A172 (cell line): ENCODE measurements at places on chromosomes 16 and 17. TPM values are rescaled to one million over a fixed set of nuclear protein-coding genes. Genes with fewer than 3 reads are reported as not detected.

DNA sequence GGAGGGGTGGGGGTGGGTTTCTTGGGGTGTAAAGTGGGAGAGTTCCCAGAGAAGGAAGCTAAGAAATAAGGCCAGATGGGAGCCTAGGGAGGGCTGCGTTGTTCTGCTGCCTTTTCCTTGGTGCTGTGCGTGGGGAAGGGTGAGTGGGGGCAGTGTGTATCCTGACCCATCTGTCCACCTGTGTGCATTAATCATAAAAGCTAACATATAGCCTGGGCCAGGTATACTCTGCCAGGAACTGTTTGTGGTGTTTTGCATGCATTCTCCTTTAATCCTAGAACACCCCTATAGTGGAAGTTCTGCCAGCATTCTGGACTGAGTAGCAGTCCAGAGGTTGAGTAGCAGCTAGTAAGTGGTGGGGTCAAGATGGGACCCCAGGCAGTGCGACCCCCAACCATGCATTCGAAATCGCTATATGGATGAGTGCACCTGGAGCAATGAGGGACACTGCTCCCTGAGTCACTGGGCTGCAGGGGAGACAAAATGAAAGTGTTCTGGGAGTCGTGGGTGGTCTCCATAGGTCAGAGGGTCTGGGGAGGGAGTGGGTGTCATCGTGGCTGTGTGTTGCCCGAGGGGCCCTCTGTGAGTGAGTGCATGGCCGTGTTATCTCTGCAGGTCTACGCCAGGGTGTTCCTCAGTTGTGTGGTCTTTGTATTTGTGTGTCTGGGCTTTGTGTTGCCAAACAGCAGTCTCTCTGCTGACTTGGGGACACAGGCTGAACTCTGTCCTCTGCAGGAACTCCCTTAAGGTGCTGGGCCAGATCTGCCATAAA, 1.3 kb downstream of the ERBB2 start:
- DNase-seq: no peak

GRCh38 chr17:76725580-76726230, 701 bp downstream of the JMJD6 start:
- peak; percentile 33 for DNase-seq

DNA sequence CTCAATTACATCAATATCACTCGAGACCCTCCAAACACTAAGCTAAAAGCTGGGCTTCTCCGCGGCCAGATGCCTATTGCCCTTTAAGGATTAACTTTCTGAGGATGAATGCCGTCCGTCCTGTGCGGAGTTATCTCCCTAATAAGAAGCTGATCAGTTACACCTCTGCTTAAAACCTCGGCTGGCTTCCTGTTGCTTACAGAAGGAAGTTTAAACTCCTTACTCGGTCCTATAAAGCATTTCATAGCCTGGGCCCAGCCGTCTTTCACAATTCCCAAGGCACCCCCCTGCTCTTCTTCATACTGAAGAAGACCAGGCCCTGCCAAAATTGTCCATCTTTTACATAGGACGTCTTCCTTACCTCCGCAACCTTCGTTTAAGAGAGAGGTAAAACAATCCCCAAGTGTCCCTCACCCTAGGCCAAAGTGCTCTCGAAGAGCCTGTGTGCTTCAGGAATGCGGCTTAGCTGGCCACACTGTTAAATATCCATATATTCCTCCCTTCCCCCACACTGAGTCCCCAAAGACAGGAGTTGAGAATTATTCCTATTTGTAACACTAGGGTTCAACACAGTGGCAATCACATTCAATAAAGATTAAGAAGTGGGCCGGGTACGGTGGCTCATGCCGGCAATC, 112.6 kb upstream of the IRX5 start:
- DNase-seq: no peak

GRCh38 chr17:78142119-78142861, 3.9 kb upstream of the C17orf99 start:
- peak; percentile 97 for DNase-seq

DNA sequence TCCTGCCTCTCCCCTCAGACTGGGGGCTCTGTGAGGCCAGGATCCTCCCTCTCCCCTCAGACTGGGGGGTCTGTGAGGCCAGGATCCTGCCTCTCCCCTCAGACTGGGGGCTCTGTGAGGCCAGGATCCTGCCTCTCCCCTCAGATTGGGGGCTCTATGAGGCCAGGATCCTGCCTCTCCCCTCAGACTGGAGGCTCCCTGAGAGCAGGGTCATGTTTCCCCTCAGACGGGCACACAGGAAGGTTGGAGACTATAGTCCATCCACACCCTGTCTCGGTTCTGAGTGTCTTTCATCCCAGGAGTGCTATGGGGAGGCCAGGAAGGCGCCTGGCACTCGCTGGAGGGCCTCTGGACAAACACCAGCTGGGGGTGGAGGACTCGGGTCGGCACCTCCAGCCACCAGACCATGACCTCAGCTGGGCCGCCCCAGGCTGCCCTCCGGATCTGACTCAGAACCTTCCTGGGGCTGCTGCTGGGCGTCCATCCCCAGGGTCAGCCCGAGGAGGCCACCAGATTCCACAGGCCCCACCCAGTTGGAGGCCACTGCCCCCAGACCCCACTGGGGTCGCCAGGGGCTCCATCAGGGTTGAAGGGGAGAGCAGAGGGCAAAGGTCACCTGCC, 21.9 kb upstream of the DLX4 start:
- DNase-seq: peak; percentile 22

GRCh38 chr16:89847051-89847939, 19.0 kb downstream of the SPIRE2 start:
- DNase-seq: no peak

DNA sequence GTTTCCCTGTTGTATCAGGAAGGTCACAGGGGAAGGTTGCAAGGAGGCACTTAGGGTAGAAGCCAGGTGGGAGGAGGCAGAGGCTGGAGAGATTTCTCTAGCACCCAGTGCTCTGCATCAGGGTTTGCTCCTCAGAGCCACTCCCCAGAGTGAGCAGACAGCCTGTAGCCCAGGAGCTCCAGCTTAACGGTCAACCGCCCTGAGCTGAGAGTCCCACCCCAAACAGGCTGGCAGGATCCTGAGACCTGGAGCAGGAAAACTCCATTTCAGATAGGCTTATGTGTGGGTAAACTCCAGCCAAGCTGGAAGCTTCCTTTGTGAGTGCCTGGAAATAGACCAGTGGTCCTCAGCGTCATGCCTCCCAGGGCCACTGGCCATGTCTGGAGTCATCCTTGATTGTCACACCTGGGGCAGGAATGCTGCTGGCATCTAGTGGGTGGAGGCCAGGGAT, 37.9 kb downstream of the MPRIP start:
- no peak for DNase-seq

DNA sequence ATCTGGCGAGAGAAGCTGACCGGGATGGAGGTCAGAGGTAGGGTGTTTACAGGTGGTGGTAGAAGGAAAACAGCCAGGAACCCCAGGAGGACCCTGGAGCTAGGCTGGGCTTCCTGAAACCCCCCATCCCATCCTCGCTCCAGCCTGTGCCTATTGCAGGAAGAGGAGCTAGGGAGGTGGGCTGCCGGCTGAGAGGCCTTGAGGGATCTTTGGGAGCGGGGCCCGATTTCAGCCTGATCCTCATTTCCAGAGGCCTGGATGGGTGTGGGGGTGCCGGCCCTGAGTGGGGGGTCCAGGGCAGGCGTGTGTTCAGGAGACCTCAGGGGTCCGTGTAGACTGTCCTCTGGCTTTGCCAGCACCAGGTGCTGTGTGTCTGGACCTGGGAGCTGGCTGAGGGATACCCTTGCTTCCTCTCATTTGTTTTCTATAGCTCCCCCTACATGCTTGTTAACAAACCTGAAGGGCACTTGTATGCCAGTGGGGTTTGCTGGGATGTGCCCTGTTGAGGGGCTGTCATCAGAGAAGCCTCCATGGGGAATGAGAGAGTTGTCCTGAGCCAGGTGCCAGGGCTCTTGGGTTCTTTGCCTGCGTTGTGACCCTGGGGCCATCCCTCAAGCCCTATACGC, 18.9 kb upstream of the RAP1GAP2 start:
- DNase-seq: no peak

DNA sequence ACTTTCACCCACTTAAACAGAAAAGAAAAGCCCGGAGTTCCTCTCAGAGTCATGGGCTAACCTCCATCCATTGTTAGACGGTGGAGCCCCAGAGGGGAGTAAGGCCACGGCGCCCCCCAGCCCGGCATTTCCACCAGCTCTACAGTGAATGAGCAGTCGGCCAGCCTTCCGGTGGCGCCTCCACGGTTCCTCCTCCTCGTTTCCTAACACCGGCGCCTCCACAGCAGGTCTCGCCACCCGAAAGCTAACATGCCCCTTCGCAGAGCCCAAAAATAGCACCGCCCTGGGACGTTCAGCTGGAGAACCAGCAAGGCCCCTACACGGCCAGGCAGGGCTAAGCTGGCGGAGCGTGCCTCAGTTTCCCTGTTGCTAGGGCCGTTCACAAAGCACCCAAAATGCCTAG, 858 bp downstream of the MMD start:
- no peak for DNase-seq

DNA sequence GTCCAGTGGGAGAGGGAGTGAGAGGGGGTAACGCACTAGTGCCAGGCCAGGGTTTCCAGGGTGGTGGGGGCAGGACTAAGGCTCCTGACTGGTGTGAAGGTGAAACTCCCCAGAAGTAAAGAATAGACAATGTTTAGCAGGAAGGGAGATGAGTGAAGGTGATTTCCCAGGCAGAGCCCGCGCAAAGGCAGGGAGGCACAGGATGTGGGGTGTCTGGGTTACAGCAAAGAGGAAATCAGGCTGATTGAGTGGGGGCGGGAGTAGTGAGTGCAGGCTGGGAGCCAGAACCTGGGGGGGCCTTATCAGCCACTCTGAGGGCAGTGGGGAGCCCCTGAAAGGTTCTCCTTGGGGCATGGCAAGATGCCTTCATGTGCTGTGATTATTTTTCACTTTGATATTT, 167.5 kb downstream of the UTP18 start:
- DNase-seq: peak; percentile 10

DNA sequence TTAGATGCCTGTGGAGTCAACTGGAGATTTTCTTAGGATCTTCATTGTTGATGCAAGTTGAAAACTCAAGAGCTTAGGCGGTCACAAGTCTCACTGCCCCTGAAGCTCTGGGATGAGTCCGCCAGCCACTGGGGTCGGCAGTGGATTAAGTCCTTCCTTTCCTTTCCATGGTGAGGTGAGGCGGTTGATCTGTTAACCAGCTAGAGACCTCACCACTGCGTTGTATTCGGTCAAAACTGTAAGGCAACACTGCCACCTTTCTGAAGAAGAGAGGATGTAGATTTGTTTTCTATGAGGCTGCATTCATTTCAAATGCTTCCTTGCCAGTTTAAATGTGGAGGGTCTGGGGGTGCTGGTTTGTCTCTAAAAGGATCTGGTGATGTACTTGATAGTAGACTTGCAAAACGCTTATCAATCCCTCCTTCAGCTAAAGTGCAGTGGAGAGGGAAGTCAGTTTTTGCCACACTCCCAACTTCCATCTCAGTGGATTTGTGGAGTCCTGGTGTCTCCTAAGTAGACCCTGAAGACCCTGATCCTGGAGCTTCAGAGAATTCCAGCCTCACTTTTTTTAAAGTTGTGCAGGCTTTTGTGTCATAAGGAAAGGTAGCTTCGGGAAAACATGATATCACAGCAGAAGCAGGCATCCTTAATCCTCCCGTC, 1.7 kb downstream of the MYOCD start:
- DNase-seq: no peak

DNA sequence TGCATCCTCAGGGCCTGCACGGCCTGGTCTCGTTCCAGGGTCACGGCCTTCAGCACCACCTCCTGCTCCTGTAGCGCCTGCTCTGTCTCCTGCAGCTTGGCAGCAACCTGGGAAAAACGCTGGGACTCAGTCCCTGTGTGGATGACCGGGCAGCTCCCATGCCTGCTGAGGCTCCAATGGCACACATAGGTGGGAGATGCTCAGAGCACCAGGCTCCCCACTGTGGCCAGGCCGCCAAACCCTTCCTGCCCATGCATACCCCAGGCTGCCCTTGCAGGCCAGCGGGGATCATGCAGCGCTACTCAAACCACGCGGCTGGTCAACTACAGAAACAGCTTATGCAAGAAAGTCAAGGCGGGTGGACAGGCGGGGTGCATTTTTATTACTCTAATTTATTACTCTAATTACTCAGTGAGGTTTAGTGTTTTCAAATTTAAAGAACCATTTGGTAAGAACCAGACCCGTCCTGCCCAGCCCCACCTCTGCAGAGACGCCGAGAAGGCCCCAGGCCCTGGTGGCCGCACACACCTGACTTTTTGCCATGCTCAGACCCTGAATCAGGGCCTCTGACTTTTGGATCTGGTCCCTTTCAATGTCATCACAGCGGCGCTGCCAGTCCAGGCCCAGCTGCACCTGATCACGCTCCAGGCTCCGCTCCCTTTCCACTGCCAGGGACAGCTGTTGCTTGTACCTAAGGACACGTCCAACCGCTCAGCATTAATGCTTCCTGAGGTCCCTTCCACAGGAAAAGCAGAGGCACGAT, 34.0 kb downstream of the CCDC57 start:
- DNase-seq: no peak

DNA sequence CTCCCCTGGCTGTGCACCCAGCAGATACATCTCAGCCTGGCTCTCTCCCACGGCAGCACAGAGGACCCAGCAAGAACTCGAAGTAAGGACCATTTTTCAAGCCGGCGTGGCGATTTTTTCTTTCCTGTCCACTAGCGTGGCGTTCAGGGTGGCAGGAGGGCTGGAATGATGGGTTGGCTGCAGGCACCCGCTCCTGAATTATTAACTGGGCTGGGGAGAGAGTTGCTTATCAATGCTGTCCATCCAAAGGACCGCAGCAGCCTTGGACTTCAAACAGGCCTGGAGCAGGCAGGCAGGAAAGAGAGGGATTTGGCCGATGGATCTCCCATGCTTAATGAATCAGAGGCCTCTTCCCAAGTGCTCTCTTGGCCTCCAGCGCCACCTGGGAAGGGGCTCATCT, 7.0 kb downstream of the C16orf82 start:
- DNase-seq: no peak

DNA sequence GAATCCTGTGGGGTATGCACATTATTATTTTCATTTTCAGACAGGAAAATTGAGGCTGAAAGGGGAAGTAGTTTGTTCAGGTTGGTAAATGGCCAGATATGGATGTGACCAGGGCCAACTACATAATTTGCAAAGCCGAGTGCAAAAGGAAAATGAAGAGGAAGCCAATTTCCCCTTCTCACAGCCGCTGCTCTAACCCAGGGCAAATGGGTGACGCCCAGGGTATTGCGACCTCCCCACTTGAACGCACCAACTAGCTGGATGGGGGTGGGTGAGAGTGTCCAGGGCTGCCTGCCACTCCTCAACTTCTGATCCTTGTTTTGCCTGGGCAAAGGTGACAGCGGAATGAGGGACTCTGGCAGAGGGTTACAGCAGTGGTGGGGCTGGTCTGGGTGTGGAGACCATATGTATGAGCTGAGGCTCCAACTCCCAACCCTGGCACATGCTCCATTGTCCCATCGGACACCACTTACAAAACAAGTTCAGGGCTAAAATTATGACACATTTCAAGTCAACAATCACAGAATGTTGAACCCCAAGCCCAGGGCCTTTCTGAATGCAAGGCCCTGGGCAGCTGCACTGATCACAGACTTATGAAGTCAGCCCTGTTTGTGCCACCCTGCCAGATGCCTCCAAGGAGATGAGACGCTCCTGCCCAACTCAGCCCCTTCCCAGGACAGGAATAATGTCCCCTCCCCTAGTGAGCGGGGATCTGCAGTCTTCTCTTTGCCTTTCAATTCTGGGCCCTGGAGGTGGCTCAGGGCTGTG, 1.7 kb downstream of the ANKRD40CL start:
- no peak for DNase-seq

- no peak for DNase-seq
Observed at GRCh38 chr17:69320210-69320907, 6.6 kb downstream of the ABCA5 start.

The MAP2K6 gene
- 0.31 and 1.1 TPM in 2 replicates for total RNA-seq

The LCAT gene
- 4.9 and 16.7 TPM in 2 replicates for total RNA-seq

The ADAP2 gene
- 2.0 and 3.2 TPM in 2 replicates for total RNA-seq

The CACNB1 gene
- 4.0 and 4.5 TPM in 2 replicates for total RNA-seq

The PRSS22 gene
- not detected in 2 replicates for total RNA-seq

The ZNF423 gene
- not detected in 2 replicates for total RNA-seq
